Astrocyte of the spinal cord (primary cell): ENCODE measurements at places on chromosomes 13 and 19.

- no peak for DNase-seq
Observed at GRCh38 chr13:109160887-109161669, 531.7 kb downstream of the MYO16 start.

- no peak for DNase-seq
Observed at GRCh38 chr13:28476919-28477708, 17.8 kb downstream of the FLT1 start.

DNA sequence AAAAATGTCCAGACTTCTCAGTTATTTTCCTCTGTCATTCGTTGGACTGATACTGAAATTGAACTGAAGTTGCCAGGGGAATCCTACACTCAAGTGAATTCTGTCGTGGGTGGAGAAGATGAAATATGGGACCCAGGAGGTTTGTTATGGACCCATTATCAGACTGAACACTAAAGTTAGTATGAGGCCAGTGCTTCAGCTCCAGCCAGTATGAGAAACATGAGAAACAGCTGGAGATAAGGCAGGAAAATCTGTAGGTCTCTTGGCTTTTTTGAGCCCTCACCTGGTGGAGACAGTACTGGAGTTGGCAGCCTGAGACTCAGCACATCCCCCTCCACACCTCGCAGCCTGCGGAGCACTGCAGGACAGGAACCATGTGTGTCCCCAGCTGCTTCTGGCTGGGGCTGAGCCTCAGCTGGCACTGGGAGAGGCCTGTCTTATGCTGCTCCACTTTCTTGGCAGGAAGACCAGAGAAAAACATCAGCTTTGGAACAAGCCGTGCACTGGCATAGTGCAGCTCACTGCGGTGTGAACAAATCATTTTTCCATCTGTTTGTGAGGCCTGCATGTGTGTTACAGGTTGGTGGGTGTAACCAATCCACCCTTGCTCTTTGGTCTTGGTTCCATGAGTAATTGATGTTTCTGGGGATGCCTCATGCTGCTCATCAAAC is 641.0 kb downstream of the FGF9 start:
- DNase-seq: no peak

DNA sequence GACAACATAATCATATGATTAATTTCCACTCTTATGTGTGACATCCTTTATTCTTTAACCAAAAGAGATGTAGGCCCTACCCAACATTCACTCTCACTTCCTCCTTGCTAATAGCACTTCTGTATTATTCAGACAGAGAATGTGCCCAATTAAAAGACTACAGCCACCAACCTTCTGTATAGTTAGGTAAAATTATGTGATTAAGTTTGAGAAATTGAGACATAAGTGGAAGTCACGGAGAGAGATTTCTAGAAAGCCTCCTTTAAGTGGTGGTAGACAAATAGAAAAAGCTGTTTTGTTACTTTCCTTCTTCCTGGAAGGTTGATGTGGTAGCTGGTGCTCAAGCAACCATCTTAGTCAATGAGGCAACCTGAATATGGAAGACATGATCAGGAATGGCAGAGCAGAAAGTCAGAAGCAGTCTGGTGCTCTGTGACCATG is 14.8 kb downstream of the EPSTI1 start:
- no peak for DNase-seq
